C1 segment of cervical spinal cord (tissue), 14 donors: ENCODE measurements at places on chromosomes 11 and 22.

DNA sequence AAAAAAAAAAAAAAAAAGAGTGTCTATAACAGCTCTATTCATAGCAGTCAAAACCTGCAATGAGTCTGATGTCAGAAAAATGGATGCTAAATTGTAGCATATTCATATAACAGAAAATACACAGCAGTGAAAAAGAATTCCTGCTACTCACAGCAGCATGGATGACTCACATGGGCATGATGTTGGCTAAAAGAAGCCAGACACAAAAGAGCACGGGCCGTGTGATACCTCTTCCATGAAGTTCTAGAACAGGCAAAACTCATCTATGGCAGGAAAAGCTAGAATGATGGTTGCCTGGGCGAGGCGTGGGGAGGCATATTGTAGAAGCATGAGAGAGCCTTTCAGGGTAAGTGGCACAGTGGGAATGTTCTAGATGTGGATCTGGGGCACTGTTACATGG lies 18.9 kb downstream of the PLAAT3 start:
- no peak for DNase-seq

- no peak for DNase-seq
Observed at GRCh38 chr11:116808262-116809175, 14.6 kb downstream of the APOA4 start.

DNA sequence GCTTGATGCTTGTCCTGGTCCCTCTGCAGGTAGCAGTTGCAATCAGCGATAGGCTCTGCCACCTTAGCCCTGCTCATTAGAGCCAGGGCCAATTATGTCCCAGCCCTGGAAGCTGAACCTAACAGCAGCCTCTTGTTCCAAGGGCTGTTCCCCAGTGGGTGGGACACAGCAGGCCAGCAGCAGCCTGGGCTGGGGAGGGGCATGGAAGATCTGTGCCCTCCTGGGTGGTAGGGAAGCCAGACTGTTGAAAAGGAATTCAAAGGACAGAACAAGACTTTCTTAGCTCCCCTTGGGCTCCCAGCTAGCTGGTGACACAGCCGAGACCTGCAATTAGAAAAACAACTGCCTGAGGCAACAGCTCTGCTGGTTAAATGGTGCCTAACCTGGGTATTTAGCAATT lies 17.4 kb downstream of the DRD2 start:
- no peak for DNase-seq

DNA sequence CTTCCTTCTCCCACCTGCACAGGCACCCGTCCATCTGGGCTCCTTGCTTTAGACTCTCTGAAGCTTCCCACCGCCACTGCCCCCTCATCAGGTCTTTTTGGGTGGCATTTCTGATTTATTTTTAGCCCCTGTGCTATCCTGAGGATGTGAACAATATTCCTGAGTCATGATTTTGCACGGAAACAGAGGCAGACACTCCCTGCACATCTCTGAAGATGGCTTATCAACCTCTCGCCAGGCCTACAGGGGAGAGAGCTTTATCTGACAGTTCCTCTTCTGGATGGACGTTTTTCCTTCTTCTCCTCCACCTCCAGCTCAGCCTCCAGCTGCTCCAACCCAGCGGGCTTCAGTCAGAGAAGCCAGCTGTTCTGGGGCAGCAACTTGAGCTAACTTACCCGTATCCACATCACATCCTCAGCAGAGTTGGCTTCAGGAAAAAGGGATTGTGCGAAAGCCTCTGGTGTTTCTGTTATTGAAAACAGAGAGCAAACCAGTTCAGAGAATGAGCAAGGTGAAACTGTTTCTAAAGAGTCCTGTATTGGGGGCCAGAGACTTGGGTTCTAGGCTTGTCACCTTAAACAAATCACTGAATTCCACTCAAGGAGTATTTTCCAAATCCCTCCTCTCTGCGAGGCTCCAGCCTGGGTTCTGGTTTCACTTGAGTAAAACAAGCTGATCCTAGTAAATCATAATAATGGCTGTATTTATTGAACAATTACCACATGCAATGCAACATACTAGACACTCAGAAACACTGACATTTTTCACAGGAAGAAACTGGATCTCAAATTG lies 33.1 kb upstream of the ETS1 start:
- DNase-seq, result no peak

DNA sequence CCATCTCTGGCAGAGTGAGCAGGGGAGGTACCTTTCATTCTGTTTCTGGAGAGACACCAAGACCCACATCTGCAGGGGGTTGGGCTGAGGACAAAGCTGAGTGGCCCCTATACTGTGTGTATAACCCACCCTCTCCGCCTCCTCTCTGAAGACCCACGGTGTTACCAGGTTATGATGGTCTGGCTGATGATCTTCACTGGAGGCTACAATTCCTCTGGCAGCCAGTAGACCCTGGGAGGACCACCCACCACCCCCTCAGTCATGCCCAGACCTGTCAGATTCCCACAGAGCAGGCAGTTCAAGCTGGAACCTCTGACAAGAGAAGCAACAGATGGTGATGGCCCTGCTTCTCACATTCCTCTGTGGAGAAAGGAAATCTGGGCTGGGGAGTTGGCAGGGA lies 11.4 kb upstream of the KCNJ1 start:
- DNase-seq, result no peak

GRCh38 chr11:67674442-67674871 lies at the start of gene ALDH3B2:
TSS of gene ALDH3B2 (minus strand) at chr11:67674623. CDS start at chr11:67666935, 7,688 bp downstream.
- no peak for DNase-seq
